ENCODE measurements at places on chromosomes 4 and X. TPM values are rescaled to one million over a fixed set of nuclear protein-coding genes. Genes with fewer than 3 reads are reported as not detected.

RPS3A gene
- 4,555 TPM for polyA plus RNA-seq

- DNase-seq, result no peak
These were observed 10.3 kb downstream of the OCIAD1 start for GRCh38 chr4:48841045-48841827.

DNA sequence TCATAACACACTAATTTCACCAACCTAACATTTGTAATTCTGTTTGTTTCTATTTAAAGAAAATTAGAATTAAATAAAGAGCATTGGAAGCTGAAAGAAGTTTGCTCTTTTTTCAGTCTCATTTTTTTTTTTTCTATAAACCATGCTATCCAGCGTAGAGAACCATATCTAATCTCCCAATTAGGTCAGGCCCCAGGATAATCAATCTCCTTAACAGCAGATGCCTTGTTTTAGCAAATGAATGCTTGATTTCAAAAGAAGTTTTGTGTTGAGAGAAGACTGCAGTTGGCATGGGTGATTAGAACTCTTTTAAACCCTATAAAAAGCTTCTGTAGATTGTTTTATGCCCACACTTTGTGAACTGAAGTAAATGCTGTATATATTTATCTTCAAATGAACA is 15.6 kb upstream of the MAD2L1 start:
- DNase-seq, result no peak

ZCCHC18 gene
- polyA plus RNA-seq, result 4.2 TPM

- no peak for DNase-seq
These were observed 36.0 kb upstream of the CD99L2 start for GRCh38 chrX:150934453-150934852.

GRCh38 chrX:69285881-69286564 is 120.8 kb upstream of the PJA1 start:
- no peak for DNase-seq

PABPC1L2A gene
- polyA plus RNA-seq, result not detected

- no peak for DNase-seq
These were observed 6.5 kb downstream of the ZNF280C start for GRCh38 chrX:130262231-130262630.

- no peak for DNase-seq
These were observed 717 bp upstream of the WFS1 start for GRCh38 chr4:6268650-6269615.

DNA sequence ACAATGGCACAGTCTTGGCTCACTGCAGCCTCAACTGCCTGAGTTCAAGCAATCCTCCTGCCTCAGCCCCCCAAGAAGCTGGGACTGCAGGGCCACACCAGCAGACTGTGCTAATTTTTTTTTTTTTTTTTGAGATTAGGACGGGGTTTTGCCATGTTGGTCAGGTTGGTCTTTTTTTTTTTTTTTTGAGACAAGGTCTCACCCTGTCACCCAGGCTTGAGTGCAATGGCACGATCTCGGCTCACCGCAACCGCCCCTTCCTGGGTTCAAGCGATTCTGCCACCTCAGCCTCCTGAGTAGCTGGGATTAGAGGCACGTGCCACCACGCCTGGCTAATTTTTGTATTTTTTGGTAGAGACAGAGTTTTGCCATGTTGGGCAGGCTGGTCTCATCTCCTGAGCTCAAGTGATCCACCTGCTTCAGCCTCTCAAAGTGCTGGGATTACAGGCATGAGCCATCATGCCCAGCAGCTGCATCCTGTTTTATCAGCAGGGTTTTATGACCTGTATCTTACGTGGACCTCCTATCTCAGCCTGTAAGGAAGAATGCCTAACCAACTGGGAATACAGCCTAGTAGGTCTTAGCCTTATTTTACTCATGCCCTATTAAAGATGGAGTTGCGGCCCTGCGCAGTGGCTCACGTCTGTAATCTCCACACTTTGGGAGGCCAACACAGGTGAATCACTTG is 13.2 kb upstream of the MRPL1 start:
- no peak for DNase-seq

TNIP3 gene
- 1.9 TPM for polyA plus RNA-seq

CSAG2 gene
- not detected for polyA plus RNA-seq

RASL11B gene
- 47.6 TPM for polyA plus RNA-seq

GRCh38 chr4:114811564-114812301 is 213.1 kb downstream of the UGT8 start:
- peak; percentile 27 for DNase-seq

AMELX gene
- not detected for polyA plus RNA-seq

SSX3 gene
- not detected for polyA plus RNA-seq

DNA sequence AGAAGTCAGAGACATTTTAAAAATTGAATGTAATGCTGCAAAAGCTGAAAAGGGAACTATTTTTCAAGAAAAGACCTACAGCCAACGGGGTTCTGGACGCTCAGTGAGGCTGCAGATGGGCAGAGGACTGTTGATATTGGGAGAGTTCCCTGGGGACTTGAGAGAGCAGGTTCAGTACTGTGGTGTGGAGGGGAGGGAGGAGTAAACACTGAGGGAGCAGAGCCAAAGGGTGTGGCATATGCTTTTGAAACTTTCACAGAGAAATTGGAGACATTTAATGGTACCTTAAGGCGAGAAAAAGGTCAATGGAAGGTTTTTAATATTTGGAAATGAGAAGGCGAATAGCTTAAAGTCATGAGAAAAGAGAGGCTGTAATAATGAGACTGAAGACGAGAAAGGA is 62.2 kb upstream of the GPM6A start:
- no peak for DNase-seq

GRCh38 chr4:139869810-139870209 is 204.2 kb downstream of the MGST2 start:
- no peak for DNase-seq

SORCS2 gene
- polyA plus RNA-seq, result 6.6 TPM

MAOA gene
- polyA plus RNA-seq, result 17.9 TPM

STAP1 gene
- 0.37 TPM for polyA plus RNA-seq

GRCh38 chrX:136870064-136870463 is 10.5 kb downstream of the RBMX start:
- no peak for DNase-seq

GRCh38 chr4:33966808-33967207 is 2277.5 kb downstream of the ARAP2 start:
- DNase-seq, result no peak

RBMX gene
- 514 TPM for polyA plus RNA-seq

GRCh38 chr4:172758586-172759340 is 409.8 kb upstream of the GALNT7 start:
- DNase-seq, result no peak

ARHGAP24 gene
- polyA plus RNA-seq, result 130 TPM

DNA sequence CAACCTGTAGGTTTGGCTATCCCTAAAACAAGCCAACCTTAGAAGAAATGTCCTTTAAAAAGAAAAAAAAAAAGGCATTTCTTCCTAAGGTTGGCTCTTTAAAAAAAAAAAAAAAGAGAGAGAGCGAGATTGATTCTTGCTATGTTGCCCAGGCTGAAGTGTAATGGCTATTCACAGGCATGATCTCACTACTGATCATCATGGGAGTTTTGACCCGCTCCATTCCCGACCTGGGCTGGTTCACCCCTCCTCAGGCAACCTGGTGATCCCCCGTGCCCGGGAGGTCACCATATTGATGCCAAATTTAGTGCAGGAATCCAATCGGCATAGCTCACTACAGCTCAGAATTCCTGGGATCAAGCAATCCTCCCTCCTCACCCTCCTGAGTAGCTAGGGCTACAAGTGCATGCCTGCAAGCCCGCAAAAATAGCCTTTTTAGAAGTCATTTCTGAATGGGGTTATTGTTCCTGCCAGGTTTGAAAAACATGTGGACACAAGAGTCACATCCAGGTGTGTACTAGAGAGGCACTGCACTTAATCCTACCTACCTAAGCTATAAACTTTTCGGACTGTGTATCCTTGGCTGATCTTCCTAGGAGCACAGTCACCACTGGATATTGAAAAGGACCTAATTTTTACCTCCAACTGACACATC is 61.4 kb upstream of the ZCCHC13 start:
- DNase-seq, result no peak

- no peak for DNase-seq
These were observed 293.5 kb upstream of the FAT1 start for GRCh38 chr4:187017147-187017546.

ADGRL3 gene
- 30.2 TPM for polyA plus RNA-seq

GRCh38 chr4:81896936-81897335 is 425.2 kb upstream of the RASGEF1B start:
- DNase-seq, result no peak

CTAG1B gene
- not detected for polyA plus RNA-seq

- no peak for DNase-seq
These were observed 54.9 kb downstream of the STOX2 start for GRCh38 chr4:183960046-183960420.

- DNase-seq, result no peak
These were observed 72.3 kb downstream of the GRIA3 start for GRCh38 chrX:123256378-123256777.

DNA sequence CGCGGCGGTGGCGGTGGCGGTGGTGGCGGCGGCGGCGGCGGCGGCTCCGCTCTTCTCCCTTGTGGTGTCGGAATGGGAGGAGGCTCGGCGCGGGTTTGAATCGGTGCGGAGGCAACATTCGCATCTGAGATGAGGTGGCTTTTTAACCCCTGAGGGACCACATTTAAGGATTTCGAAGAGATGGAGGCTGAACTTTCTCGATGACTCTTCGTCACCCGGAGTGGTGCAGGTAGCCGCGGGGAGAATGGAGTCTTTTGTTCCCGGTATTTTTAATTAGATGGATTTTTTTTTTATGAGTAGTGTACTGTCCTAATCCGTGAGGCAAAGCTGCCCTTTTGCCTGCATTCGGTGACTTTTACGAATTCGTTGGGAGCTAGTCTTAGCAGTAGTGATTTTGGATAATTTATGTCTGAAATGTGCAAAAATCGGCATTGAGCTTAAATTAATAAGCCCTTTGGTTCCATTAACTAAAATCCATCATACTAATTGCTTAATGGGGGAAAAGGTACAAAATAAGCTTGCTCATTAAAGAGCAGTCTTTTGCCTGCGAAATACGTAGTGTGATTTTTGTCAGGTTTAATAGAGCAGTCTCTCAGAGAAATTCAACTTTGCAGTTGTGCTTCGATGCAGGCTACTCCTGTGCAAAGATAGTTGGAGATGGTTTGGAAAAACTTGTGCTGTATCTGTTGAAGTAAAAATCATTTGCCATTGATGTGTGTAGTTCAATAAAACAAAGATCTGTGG is 206.2 kb downstream of the TENM3 start:
- DNase-seq, result no peak

GPRIN3 gene
- 7.6 TPM for polyA plus RNA-seq

- DNase-seq, result no peak
These were observed 100.9 kb downstream of the AMELX start for GRCh38 chrX:11393949-11394654.

GRCh38 chr4:8688041-8688907 is 95.7 kb downstream of the CPZ start:
- DNase-seq, result peak; percentile 20
